NCI-H446 treated with DMSO at 0.1 percent for 48 hours (cell line): ENCODE measurements at places on chromosomes 2 and 18.

DNA sequence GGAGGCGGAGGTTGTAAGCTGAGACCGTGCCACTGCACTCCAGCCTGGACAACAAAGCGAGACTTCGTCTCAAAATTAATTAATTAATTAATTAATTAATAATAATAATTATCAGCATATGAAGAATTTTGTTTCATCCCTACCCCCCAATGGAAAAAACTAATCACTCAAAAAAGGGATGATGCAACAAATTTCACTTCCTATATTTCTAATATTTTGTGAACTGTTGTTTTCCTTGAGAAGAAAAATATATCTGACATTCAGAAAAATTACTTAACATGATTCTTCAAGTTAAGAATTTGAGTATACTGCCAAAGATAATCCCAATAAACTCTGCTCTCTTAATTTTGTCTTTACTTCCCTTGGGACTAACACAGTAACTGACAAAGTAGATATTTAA, 28.1 kb downstream of the EXOC6B start:
- no peak for DNase-seq

- no peak for DNase-seq
Measured at GRCh38 chr18:29449424-29449823, 1272.5 kb upstream of the CDH2 start.

DNA sequence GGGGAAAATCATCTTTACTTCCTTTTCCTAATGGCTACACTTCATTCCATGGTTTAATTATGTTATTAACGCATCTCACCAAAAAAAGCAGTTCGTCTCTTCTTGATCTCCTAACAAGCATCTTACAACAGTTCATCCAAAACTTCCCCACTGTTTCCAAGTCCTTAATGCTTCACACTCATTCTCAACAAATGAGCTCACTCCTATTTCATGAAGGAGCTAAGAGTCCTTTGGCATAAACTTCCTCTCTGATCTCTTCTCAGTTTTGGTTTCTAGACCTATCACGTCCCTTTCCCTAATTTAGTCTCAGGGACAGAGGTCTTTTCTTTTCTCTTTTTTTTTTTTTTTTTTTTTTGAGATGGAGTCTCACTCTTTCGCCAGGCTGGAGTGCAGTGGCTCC, 205.9 kb upstream of the SLC39A10 start:
- no peak for DNase-seq

DNA sequence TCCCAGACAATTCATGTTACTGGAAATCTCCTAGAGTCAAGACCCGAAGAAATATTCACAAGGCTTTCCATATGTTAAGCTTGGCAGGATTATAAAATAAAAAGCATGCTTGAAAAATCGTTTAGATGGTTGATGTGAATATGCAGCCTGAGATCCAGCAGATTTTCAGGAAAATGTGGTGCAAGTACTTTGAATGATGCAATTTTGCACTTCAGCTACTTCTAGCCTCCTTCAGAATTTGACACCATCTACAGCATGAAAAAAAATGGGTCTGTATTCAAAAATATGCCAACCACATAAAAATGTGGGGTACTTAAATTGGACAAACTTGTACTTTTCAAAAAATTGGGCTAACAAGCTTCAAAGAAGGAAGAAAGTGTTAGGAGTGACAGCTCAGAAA, 340.6 kb upstream of the DCC start:
- no peak for DNase-seq

DNA sequence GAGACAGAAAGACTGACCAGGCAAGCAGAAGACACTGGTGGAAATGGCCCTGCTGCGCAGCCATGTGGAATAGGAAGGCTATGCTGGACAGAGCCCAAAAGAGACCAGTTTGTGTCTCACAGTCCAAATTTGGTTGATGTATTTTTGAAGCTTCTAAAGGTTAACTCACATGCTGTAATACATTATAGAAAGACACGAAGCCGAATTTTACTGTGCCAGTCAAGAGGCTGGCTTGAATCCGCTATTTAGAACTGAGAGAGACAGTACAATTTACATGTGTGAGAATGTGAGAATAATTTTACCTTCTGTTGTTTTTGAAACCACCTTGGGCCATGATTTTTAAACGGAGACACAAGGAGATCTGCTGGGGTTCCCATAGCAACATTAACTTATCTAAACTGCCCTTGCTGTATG, 113.6 kb downstream of the METTL8 start:
- peak; percentile 14 for DNase-seq

DNA sequence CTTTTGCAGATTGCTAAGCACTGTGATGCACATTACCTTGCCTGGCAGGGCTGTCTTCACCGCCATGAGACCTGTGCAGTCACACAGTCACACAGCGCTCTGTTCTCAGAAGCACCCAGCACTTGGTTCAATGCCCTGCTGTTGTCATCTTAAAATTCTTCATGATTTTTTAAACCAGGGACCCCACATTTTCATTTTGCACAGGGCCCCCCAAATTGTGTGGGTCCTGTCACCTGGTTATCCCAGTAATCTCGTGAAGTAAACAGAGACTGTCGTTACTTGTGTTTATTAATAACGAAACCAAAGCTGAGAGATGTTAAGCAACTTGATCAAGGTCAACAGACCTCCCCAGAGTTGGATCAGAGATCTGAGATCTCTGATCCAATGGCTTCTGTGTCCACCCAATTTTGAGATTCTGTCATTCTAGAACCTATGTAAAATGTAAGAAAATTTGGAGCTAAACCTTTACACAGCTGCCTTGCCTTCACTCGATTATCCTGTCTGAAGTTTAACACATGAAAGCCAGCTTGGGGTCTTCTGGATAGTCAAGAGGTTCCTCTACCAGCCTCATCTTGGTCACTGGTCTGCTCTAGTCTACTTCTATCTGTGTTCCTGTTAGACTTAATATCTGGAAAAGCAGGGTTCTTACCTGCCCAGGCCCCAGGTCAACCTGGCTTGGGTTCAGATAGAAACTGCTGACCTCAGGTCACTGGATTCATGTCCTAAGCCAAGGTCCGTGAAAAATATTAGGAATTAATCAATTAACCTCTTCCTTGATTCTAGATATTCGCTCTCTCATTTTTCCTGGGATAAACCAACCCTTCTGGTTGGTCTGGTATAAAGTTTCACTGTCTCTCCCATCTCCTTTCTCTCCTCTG, 13.7 kb upstream of the TTC39C start:
- no peak for DNase-seq

- peak; percentile 80 for DNase-seq
Measured at GRCh38 chr2:47008381-47009252, 93.0 kb upstream of the MCFD2 start.

DNA sequence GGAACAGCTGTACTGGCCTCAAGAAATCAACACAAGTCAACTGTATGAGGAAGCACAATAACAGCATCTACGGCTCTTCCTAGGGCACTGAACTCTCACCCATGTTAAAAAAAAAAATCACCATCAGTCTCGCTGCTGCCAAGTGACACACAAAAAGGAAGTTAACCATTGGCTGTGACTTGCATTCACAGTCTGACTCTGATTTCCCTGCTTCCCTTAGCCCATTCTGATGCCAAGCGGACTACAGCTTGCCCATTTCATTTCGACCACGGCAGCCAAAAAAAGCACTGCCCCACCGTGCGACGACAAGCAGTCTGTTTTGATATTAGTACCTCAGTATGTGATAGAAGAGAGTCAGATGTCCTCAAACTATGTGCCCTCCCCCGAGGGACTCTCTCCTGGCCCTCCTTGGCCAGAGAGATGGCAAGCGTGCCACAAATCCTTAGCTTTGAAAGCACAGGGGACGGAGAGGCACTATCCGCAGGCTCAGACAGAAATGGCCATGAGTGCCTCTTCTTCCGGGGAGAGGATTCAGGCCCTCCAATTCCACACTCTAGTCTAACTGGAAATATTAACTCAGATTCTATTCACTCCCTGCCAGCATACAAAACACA, 250.0 kb downstream of the TCF4 start:
- DNase-seq, result peak; percentile 84

- DNase-seq, result no peak
Measured at GRCh38 chr18:26487437-26487836, 60.9 kb downstream of the KCTD1 start.

DNA sequence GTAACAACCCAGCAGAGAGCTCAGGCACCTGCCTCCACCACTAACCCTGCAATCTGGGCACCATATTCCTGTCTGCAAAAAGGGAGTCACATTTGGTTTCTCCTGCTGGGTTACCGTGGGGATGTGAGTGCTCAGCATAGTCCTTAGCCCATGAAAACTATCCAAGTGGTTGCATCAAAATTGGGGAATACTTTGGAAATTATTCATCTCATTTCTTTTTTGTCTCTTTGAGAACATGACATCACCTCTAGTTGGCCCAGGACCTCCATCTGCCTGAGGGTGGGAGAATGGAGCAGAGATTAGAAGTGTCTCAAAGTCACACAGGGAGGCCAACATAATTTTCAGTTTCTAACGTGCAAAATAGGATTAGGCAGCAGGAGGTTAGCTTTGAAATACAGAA, 19.3 kb upstream of the SPP2 start:
- no peak for DNase-seq
